ENCODE measurements at places on chromosomes 4 and X. TPM values are rescaled to one million over a fixed set of nuclear protein-coding genes. Genes with fewer than 3 reads are reported as not detected.

Gene RTL3
- not detected for polyA plus RNA-seq

Gene AMTN
- not detected for polyA plus RNA-seq

Gene PTTG2
- not detected for polyA plus RNA-seq

Gene MAGEE1
- not detected for polyA plus RNA-seq

Gene C4orf50
- polyA plus RNA-seq: not detected

GRCh38 chr4:147247579-147247978, 233.3 kb upstream of the EDNRA start:
- H3K4me3 ChIP-seq: no peak overlapping the region
- no peak overlapping the region for H3K27ac ChIP-seq
- no peaks in the 10 kb centered on the region for H3K36me3 ChIP-seq
- no peaks in the 10 kb centered on the region for H3K4me1 ChIP-seq

DNA sequence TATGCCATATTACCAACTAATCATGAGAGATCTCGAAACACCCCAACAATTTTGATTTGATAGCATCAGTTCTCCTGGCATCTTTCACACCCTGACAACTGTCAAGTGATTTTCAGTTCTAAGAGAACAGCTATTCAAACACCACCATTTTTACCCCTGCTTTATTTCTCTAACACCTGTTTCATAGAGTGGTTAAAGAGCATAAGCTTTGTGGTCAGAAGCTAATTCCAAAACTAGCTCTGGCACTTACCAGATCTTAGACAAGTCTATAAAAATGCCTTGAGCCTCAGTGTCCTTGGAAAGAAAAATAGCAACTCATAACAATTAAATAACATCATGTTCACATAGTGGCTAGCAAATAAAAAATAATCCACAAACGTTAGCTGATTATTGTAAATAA, 17.9 kb downstream of the PPA2 start:
- H3K4me1 ChIP-seq: peaks cover 6% of the 10 kb centered on the region
- no peak for DNase-seq
- no peaks in the 10 kb centered on the region for H3K27me3 ChIP-seq
- no peak overlapping the region for H3K4me3 ChIP-seq

GRCh38 chrX:14476205-14476604, 53.1 kb upstream of the GLRA2 start:
- no peak overlapping the region for H3K27ac ChIP-seq
- no peak overlapping the region for H3K4me3 ChIP-seq
- DNase-seq: no peak
- H3K4me1 ChIP-seq: no peaks in the 10 kb centered on the region
- no peaks in the 10 kb centered on the region for H3K36me3 ChIP-seq
- no peaks in the 10 kb centered on the region for H3K27me3 ChIP-seq

DNA sequence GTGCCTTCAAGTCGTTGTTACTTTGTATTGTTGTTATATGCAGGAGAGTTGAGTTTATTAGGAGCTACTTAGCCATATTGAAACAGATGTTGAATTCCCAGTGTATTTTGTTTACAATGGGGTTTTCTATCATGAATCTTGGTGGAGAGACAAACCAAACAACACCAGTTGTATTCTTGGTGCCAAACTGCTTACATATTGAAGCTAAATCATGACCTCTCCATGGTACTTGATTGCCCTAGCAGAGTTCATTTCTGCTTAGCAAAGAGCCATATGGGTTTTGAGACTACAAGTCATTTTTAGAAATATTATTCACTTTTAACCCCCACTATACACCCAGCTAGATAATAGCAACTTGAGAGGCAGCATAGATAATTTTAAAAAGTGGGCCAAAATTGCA, 85.4 kb downstream of the ADGRG4 start:
- H3K4me1 ChIP-seq: no peaks in the 10 kb centered on the region
- H3K36me3 ChIP-seq: no peaks in the 10 kb centered on the region
- DNase-seq: no peak
- no peak overlapping the region for H3K4me3 ChIP-seq

DNA sequence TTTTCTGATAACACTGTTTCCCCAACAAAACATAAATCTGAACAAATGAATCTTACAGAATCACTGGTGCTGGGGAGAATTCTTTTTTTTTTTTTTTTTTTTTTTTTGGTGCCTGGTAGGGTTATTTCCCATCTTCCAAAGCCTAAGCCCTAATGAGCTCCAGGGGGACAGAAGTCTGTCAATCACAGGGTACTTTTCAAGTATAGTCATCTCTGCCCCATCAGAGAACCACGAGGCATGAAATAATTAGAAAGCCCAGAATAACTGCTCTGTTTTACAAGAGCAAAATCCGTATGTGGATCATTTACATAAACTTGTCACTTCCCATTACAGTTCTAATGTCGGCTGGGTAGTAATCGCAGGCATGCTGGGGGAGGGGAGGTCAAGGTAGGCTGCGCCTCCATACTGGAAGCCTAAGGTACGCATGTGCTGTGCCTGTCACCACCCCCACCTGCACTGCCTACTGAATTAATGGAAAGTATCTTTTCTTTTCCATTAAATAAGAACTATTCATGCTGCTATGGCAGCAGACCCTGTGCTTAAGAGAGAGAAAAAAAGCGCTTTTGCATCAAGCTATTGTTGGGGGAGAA, 164.7 kb upstream of the LEF1 start:
- no peak overlapping the region for H3K4me3 ChIP-seq
- peaks cover 7% of the 10 kb centered on the region for H3K27me3 ChIP-seq
- no peaks in the 10 kb centered on the region for H3K4me1 ChIP-seq
- H3K36me3 ChIP-seq: no peaks in the 10 kb centered on the region

DNA sequence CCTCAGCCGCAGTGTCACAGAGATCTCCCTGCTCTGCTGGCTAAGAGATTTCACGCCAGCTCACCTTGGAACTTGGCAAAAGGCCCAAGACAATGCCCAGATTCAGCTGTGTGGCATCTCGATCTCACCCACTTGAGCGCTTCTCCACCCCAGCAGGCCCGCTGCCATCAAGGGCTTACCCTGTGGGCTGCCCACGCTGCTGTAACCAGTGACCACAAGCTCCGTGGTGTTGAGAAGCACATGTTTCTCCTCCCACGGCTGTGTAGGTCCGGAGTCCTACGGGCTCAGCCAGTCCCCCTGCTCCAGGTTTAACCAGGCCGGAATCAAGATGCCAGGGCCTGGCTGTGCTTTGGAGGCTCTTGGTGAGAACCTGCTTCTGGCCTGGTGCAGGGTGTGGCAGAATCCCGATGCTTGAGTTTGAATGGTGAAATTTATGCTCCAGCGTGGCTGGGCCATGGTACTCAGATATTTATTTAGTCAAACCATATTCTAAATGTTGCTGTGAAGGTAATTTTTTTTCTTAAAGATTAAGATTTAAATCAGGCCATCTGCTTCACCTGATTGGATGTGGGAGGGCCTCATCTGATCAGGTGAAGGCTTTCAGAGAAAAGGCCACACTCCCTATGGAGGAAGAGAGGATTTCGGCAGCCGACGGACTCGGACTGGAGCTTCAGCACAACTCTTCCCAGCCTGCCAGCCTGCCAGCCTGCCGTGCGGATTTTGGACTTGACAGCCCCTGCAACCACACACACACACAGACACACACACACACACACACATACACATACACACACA, 24.8 kb upstream of the ADRA2C start:
- DNase-seq: no peak
- H3K27me3 ChIP-seq: peaks cover 64% of the 10 kb centered on the region
- no peaks in the 10 kb centered on the region for H3K36me3 ChIP-seq
- no peak overlapping the region for H3K27ac ChIP-seq
- no peaks in the 10 kb centered on the region for H3K4me1 ChIP-seq

GRCh38 chr4:1767770-1768366, 25.2 kb upstream of the FGFR3 start:
- no peak overlapping the region for H3K27ac ChIP-seq
- peaks cover 2% of the 10 kb centered on the region for H3K4me1 ChIP-seq
- H3K4me3 ChIP-seq: peak overlapping the region; percentile 37
- no peaks in the 10 kb centered on the region for H3K36me3 ChIP-seq

All from K562 (cell line).